ENCODE measurements at places on chromosomes 11 and 22.

- peak; percentile 73 for DNase-seq
These were observed 10.2 kb upstream of the ALG8 start for GRCh38 chr11:78149646-78150045.

DNA sequence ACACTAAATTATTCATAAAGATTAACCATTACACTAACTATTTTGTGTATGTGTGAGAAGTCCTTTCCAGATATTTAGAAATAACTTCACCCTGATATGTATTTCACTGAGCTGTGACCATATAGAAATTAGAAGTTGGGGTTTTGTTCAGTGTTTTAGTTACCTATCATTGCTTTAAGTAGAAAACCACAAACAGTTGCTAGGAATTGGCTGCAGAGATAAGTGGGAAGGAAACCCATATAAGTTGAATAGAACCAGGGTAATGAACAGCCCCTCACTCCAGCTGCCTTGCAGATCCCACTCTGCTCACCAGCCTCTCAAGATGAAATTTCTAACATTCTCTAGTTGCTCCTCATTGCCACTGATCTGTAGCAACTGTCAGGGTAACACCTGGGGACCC, 10.3 kb downstream of the SRSF8 start:
- no peak for DNase-seq

DNA sequence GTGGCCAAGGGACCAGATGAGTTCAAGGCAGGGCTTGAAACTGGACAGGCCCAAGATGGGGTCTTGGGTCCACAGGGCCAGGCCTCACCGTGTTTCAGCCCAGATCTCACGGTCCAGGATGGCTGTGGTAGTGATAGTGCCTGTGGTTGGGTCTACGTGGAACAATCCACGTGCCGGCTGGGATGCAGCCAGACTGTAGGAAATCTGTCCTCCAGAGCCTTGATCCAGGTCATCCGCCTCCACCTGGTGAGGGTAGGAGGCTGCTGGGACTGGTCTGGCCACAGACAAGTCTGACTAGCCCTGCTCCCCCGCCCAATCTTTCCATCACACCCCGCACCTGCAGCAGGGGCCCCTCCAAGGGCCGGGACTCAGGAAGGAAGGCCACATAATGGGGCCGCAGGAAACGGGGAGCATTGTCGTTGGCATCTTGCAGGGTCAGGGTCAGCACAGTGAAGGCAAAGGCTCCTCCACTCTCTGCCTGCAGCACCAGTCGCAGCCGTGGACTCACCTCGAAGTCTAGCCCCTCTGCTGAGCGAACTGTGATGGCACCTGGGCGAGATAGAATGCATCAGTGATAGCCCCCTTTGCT, 6.7 kb upstream of the TPP1 start:
- no peak for DNase-seq

DNA sequence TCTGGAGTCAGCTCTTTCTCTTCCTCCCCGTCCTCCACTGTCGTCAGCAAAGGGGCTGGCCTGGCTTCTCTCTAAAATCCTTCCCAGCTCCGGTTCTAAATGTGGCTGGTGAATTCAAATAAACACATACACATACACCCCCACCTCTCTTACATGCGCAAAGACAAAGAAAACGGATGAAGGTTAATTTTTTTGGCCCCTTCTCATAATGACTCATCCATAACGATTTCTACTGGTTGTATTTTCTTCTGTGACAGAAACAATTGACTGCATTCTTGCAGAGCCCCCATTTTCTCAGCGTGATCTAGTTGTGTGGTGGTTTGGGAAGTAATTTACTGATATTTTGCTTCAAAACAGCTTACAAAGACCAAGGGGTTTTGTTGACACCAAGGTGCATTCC, 130.0 kb upstream of the NTM start:
- DNase-seq = no peak

DNA sequence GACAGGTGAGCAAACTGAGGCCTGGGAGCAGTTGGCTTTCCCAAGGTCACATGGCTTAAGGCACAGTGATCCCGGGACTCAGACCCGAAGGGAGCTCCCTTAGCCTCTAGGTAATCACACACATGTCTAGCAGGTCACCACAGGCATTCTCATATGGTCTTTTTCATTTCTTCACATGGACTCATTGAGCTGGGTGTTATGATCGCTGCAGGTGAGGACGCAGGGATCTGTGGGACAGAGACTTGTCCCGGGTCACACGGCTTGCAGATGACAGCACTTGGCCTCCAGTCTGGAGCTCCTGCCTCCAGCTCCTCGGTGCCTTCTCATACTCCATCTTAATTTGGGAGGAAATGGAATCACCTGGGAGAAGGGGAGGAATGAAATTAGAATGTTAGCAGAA, 23.6 kb upstream of the CACNG2 start:
- DNase-seq = no peak

DNA sequence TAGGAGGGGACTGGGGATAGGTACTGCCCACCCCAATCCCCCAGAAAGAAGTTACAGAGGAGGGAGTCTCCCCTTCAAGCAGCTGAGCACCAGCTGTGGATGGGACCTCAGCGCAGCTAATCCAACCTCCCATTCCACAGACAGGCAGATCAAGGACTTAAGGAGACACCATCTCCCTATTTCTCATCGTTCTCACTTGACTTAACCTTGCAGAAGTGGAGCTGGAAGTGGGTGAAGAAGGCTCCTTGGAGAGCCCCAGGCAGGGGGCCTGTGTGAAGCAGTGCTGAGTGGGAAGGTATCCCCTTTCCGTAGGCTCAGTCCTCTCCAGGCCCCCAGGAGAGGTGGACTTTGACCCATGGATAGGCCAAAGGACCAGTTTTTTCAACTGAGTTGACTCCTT, 27.3 kb downstream of the USP35 start:
- DNase-seq = no peak

DNA sequence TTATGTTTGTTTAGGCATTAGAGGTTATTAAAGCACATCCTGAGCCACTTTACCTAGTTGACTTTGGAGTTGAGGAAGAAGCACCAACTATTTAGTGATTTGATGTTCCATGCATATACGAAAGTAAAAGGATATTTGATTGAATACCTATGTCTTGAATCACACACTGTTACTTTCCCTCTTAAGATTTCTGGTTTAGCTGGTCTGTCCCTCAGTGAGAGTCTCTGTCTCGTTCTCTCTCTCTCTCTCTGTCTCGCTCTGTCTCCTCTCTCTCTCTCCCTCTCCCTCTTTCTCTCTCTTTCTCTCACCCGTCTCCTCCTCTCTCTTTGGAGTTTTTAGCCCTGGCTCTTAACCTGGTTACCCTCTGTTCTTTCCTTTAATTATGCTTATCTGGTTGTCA, 11.0 kb downstream of the CTNND1 start:
- DNase-seq = no peak

DNA sequence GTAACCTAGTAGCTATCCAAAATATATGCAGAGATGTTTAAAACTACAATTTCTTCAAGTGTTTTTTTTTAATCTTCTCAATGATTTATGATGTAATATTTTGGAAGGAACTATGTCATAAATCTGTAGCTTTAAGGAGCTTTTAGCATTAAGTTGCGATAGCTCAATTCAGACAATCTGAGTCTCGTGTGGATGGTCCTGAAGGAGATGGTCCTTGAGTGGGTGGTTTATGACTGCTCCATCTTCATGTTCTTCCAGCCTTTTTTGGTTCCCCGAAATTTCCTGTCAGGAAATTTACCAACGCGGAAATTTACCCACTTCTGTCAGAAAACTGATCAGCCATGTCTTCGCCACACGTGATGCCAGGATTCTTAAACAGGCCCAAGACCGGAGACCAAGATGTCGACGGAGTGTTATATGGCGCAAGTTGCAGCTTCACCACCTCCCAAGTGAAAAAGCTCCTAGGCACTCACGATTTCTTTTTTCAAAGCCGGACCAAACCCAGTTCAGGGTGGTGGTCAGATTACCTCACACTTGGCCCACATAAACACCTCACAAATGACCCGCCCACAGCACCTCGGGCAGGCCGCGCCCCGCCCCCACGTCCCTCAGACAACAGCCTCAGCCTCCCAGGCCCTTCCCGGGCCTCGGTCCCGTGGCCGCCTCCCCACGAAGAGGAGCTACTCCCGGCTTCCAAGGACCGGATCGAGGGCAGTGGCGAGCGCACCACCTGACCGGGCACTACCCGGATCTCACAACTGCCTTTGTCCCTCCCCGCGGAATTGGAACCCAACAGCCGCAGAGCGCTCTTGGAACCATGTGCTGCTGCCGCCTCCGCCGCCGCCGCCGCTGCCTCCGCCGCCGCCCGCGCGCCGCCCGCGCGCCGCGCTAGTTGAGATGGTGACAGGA, at the start of gene MORC2:
MORC2 (minus strand) TSS at position 760 of the 909 bp plus-strand sequence. CDS start 885 bp downstream, outside the sequence.
- peak; percentile 33 for DNase-seq

GRCh38 chr11:133887692-133888332, 42.5 kb upstream of the SPATA19 start:
- no peak for DNase-seq

DNA sequence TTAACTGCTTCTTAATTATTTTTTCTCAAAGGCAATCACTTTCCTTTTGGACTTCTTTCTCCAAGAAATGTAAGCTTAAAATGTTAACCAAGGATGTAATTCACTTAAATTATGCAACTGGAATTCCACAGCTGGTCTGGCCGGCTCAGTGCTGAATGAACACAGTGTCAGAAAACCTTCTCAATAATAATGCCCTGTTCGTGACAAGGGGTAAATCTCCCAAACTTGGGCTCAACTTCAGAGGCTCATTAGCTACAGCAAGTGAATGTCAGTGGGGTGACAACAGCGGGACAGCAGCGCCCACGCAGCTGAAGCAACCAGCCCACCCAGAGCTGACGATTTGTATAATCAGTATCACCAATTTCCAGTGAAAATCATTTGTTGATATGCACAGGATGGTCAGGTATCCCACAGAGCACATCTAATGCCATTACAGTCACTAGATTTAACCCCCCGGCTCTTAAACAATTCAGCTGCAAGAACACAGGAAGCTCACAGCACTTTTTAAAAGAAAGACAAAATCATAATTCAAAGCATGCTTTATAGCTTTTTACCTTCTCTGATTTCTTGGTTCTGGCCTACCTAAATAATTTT, 704.8 kb downstream of the DLG2 start:
- DNase-seq = no peak

- peak; percentile 29 for DNase-seq
These were observed 599.2 kb upstream of the LUZP2 start for GRCh38 chr11:23897453-23898286.

GRCh38 chr22:42844756-42845155, 12.3 kb downstream of the ARFGAP3 start:
- DNase-seq = no peak

GRCh38 chr11:130480186-130480585, 31.7 kb downstream of the ADAMTS15 start:
- no peak for DNase-seq

- DNase-seq = no peak
These were observed 23.0 kb downstream of the TSKU start for GRCh38 chr11:76806131-76806530.

DNA sequence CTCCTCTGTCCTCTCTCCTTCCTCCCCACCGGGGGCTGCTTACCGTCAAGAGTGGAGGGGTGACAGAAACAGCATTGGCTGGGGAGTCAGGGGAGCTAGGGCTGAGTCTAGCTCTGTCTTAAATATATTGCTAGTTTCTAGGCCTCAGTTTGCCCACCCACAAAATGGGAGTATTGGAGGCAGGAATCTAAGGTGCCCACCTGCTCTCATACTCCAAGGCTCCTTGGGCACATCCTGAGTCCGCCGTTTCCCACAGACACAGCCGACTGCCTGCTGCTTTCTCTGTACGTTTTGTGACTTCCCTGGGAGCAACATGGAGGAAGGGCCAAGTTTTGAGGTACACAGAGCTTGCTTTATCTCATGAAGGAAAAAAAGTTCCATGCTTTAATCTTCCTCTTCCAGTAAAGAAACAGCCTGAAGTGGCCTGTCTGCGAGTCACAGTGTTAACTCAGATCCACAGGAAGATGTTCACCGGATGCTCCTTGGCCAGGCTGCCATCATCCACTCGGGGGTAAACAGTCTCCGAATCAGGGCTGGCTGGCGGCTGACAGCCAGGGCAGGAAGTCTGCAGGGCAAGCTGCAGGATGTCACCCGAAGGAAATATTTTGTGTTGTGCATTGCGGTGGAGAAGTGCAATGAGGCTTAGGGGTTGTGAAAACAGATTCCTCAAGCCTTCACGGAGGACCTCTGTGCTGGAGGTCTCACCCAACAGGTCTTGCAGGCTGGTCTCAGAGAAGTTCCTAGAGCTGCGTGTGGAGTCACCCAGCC, 11.0 kb upstream of the CERK start:
- DNase-seq = no peak

- no peak for DNase-seq
These were observed 83.4 kb downstream of the ALX4 start for GRCh38 chr11:44226490-44226889.

DNA sequence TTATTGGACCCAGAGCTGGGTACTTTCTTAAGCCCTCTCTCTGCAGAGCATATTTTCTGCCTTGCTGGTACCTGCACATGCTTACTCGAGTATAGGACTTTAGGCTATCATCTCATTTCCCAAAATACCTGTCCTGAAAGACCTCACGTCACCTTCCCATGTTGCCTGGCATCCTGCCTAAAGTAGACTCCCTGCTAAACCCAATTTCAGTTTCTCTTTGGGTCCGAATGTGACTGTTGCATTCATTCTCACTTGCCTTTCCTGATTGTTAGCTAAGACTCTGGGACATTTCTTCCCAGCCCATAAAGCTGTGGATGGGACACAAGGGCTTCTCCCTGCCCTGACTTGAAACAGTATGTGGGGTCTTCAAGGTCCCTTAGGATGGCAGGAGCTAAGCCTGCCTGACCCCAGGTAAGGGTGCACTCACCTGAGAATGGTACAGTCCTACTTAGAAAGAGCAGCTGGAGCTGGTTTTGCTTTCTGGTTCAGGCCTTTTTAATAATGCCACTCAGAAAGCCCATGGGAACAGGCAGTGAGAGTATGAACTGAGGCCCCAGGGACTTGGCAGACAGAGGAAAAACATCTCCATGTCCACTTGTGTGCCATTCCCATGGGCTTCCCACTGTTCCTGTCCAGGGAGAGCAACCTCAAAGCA, 12.9 kb downstream of the OR51E2 start:
- no peak for DNase-seq

- DNase-seq = no peak
These were observed 13.5 kb downstream of the ADORA2A start for GRCh38 chr22:24440718-24441405.

DNA sequence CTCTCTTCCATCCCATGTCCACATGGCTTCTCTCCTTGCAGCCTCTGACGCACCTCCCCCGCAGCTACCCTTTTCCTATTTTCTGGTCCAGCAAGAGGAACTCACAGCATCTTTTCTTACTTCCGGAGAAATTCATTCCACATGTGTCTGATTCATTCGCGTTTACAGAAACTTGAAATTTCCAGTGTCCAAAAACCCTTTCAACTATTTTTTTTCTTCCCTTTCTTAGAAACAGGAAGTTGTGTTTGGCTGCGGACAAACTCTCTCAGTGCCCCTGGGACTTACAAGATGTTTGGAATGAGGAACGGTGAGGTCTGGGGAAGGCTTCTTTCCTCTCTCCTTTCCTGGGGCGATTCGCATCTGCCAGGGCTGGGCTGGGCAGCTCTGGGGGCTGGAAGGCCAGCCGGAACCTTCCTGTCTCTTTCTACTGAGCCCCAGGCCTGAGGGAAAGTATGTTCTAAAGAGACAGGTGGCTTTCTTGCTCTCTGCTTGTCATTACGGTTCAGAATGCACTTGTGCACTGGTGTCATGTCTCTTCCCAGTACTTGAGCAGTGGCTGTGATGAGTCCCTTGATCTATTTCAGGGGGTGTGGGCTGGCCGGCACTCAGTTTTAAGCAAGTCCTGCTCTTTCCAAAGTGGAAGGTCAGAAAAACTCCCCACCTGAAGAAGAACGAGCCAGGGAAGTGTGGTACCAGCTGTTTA, 27.5 kb downstream of the ADAMTS8 start:
- DNase-seq = peak; percentile 73

GRCh38 chr11:34416766-34417165, 22.0 kb upstream of the CAT start:
- DNase-seq = no peak

Measured in stromal cell of bone marrow (primary cell).